ENCODE measurements at places on chromosomes 3 and 15. TPM values are rescaled to one million over a fixed set of nuclear protein-coding genes. Genes with fewer than 3 reads are reported as not detected.
A peak's percentile ranks its signal among the peaks of the same experiment; 100 is the strongest.

- no peak for DNase-seq
These were observed 83.1 kb downstream of the MYO5A start for GRCh38 chr15:52445553-52445952.

- DNase-seq = no peak
These were observed 20.6 kb downstream of the FAN1 start for GRCh38 chr15:30924353-30924752.

DNA sequence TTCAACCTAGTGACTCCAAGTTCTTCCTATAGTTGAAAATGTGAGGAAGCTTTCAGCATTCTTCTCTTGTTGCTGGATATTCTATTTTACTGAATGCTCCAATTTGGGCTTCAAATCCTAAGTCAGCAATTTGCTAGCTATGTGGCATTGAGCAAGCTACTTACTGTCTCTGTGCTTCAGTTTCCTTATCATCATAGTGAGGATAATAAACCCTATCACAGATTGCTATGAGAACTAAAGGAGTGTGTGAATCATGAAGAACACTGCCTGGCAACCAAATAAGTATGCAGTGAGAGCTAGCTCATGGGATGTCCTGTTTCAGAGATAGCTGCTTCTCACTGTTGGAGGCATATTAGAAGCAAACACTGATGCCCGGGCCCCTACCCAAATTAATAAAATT, 163.8 kb upstream of the CDIN1 start:
- peak; percentile 74 for DNase-seq

DNA sequence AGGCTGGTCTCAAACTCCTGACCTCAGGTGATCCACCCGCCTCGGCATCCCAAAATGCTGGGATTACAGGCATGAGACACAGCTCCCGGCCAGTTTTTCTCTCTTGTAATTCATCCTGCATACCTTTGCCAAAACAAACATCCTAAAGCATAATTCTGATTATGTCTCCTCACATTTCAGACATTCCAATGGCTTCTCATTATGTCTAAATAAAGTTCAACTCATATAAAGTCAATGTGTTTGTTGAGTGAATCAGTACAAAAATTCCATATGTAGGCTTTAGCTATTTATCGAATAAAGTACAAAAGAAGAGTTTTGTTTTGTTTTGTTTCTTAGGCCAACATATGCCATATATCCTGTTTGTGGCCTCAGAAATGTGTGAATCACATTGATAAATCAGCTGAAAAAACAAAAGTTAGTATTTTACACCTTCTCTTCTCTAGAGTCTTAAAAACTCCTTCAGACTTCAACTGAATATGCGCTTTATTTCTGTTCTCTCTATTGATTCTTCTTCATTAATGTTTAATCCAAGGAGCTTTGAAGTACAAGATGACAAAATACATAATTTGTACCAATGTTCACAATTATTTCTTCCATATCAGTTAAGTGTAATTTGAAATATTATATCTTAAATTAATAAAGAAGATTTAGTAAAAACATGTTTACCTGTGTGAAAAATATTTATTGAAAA, 165.8 kb downstream of the MECOM start:
- DNase-seq = peak; percentile 56

DNA sequence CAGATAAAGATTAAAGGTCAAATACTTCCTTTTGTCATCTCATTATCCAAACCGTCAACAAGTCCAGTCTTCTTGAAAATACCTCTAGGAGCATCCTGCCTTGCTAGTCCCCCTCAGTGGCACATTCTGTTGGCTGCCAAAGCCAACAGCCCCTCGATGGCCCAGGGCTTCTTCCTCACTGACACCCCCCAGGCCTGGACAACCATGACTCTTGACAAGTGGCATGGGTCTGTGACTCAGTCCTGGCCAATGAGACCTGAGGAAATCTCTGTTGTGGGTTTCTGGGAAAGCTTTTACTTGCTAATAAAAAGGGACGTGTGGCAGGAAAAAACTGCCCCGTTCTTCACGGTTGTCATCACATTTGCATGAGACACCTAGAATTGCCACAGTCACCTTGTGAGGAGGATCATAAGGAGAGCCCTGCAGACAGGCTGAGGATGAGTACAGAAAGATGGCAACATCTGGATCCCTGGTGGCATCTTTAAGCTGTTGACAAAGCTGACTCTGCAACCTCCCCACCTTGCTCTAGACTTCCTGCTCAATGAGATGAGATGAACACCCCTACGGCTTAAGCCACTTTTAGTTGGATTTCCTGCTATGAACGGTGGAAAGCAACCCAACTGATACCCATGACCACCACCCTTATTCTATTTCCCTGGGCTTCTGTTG, 81.5 kb downstream of the OXNAD1 start:
- no peak for DNase-seq

- DNase-seq = no peak
These were observed 4.7 kb upstream of the COPB2 start for GRCh38 chr3:139394116-139394515.

DNA sequence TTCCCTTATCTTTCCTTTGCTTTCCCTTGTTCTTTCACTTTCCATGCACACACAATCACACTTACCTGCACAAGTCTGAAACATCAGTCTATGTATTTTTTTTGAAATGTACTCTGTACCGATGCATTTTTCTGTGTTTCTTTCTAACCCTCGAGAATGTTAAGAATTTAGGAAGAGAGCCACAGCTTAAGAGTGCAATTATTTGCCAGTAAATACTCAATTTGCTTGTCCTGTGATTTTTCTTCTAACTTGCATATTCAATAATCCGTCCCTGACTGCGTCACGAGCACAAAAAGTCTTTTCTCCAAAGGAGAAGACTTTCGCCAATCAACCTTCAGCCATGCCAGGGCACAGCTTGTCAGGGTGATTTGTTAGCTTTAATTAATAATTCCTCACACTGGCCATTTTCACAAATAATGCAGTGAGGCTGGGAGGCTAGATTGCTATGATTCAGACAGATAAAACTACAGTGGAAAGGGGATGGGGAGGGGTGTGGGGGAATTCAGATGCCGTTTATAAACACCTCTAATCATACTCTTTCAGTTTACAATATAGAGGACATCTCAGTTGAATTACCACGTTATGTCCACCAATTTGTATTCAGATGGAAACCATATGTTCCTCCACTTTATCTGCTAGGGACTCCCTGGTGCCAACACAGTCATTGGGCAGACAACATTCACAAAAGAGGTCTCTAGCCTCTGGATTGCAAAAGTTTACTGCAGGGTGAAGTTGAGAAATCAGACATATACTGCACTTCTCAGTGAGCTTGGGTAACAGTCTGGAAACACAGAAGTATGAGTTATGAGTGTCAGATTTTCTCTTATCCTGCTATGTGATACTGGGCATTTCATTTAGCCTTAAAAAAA, 388.0 kb downstream of the ZBTB20 start:
- peak; percentile 41 for DNase-seq

GRCh38 chr3:55595420-55595819, 108.3 kb upstream of the WNT5A start:
- DNase-seq = no peak

DNA sequence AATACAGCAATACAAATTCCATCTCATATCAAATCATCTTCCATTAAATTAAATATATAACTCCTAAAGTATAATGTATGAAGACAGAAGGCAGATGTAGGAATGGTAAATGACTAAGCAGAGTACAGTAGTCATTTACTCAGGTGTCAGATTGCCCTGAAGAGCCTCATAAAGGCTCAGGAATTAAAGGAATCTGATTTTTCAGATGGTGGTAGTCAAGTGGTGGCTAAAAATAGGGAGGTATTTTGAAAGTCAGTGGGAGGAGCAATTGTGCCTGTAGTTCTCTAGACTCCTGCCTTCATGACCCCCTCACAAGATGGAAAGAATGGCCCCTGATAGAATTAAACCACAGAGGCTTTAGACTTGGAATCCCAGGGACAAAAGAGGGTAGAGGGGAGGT, 142.7 kb upstream of the SYNPR start:
- no peak for DNase-seq

DNA sequence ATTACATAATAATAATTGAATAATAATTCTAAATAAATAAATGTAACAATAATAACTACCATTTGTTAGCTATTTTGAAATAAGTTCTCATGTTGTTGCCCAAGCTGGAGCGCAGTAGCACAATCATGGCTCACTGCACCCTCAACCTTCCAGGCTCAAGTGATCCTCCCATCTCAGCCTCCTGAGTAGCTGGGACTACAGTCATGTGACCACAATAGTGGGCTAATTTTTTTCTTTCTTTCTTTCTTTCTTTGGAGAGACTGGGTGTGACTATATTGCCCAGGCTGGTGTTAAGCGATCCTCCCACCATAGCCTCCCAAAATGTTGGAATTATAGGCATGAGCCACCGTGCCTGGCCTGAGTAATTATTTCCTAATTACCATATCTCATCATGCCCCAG, 30.9 kb upstream of the KCNMB3 start:
- DNase-seq = no peak

GRCh38 chr15:24898715-24899272, 56.0 kb upstream of the SNRPN start:
- DNase-seq = no peak

- DNase-seq = no peak
These were observed 20.4 kb upstream of the SATB1 start for GRCh38 chr3:18445401-18446148.

- DNase-seq = no peak
These were observed 221.4 kb downstream of the TLE3 start for GRCh38 chr15:69876064-69876940.

- no peak for DNase-seq
These were observed 2.2 kb downstream of the ZIC1 start for GRCh38 chr3:147411238-147411814.

- DNase-seq = no peak
These were observed 96.0 kb upstream of the PHLDB2 start for GRCh38 chr3:111763001-111763471.

DNA sequence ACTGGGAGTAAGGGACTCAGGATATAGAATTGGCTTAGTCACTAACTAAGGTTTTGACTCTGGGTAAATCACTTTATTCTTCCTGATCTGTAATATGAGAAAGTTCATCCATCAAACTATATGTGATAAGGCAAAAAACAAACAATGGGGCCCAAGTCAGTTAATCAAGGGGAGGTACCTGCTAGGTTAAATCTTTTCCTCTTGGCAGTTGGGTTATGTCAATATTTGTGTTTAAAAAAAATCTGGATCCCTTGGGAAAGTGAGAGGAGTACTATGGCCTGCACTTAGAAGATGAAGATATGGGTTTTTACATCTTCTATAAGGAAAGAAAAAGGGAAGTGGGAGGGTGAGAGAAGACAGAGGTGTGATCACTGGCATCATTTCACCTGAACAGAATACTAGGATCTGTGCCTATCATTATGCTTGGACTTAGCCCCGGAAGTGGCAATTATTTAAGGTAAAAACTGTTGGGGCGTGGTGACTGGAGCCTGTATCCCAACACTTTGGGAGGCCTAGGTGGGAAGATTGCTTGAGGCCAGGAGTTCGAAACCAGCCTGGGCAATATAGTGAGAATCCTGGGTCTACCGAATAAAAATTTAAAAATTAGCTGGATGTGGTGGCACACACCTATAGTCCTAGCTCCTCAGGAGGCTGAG, 2.8 kb upstream of the SLC28A2 start:
- no peak for DNase-seq

GRCh38 chr3:64650715-64651114, 37.1 kb downstream of the ADAMTS9 start:
- peak; percentile 13 for DNase-seq

DNA sequence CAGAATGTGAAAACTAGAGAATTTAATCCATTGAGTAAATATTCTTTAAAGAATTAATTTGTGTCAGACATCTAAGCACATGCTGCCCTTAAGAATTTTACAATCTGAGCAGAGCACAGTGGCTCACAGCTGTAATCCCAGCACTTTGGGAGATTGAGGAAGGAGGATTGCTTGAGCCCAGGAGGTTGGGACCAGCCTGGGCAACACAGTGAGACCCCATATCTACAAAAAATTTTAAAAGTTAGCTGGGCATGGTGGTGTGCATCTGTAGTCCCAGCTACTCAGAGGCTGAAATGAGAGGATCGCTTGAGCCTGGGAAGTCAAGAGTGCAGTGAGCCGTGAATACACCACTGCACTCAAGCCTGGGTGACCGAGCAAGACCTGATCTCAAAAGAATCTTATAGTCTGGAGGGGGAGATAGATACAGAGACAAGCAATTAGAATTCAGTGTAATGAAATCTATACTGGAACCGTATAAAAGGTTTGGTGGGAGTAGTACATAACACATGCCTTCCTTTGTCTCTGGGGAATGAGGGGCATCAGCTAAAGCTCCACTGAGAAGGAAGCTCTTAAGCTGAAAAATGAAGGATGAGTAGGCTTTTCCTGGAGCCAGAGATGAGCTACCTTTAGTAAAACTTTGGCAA, 21.2 kb downstream of the ATP11B start:
- no peak for DNase-seq

GRCh38 chr3:58116161-58116955, 94.4 kb downstream of the DNASE1L3 start:
- no peak for DNase-seq

GRCh38 chr3:167114619-167115018, 265.5 kb downstream of the ZBBX start:
- DNase-seq = no peak

GRCh38 chr3:183172051-183172639, 9.6 kb upstream of the LAMP3 start:
- DNase-seq = no peak

GRCh38 chr3:189272500-189273119, 100.8 kb downstream of the TPRG1 start:
- DNase-seq = no peak

- no peak for DNase-seq
These were observed 23.0 kb downstream of the NEO1 start for GRCh38 chr15:73075160-73075859.

- DNase-seq = no peak
These were observed 294.8 kb downstream of the PLCL2 start for GRCh38 chr3:17179381-17180205.

- no peak for DNase-seq
These were observed 76.1 kb downstream of the FAM174B start for GRCh38 chr15:92579486-92579885.

DNA sequence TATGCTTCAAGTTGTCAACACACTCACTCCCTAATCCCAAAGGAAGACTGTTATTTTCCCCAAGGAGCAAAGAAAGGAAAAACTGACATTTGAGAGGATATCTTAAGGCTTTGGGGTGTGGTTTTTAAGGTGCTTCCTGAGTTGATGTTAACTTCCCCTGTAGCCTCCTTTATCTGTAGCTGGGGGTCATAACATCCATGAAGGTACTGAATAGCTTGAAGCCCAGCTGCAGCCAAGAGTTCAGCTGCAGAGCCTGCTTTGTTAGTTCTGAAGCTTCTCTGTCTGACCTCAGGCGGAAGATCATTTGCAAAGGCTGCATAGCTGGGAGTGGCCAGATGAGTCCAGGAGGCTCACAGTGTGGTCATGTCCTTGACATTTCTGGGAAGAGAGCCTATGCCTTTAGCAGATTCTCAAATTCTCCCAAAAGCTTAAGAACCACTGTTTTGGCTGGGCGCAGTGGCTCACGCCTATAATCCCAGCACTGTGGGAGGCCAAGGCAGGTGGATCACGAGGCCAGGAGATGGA, 165.4 kb downstream of the SV2B start:
- DNase-seq = no peak

The SERPINI2 gene
- not detected for total RNA-seq

The FBXL22 gene
- total RNA-seq = 0.20 TPM

The SLC22A14 gene
- total RNA-seq = not detected

The PLCB2 gene
- under 0.01 TPM for total RNA-seq

The CCDC33 gene
- not detected for total RNA-seq

The FBXO40 gene
- under 0.01 TPM for total RNA-seq

The IL17RE gene
- under 0.01 TPM for total RNA-seq

The BHLHE40 gene
- 7.8 TPM for total RNA-seq

The RPL35A gene
- total RNA-seq = 845 TPM

The GATM gene
- 0.20 TPM for total RNA-seq

The FAM174B gene
- 57.3 TPM for total RNA-seq

The GPR15 gene
- not detected for total RNA-seq

Data from lung microvascular endothelial cell (primary cell).